Cortex of kidney (tissue), 1 donor: ENCODE measurements at places on chromosomes 6 and 20.

DNA sequence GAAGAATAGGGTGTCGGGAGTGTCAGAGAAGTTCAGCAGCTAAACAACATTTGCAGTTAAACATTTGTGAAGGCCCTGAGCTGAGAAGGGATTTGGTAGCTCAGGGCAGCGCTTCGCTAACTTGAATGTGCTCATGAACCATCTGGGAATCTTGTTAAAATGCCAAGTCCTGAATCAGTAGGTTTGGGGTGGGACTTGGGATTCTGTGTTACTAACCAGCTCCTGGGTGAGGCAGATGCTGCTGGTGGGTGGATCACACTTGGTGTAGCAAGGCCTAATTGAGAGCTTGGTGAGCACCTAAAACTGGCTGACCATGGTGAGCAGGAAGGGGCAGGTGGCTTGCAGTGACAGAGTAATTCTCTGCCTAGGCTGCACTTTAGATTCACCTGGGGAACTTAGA lies 5.9 kb downstream of the PTPRA start:
- no peak for DNase-seq

GRCh38 chr20:47125758-47126591 lies 230.5 kb downstream of the ZMYND8 start:
- DNase-seq = no peak

- no peak for DNase-seq
Observed at GRCh38 chr20:36202891-36203338, 33.4 kb upstream of the AAR2 start.

DNA sequence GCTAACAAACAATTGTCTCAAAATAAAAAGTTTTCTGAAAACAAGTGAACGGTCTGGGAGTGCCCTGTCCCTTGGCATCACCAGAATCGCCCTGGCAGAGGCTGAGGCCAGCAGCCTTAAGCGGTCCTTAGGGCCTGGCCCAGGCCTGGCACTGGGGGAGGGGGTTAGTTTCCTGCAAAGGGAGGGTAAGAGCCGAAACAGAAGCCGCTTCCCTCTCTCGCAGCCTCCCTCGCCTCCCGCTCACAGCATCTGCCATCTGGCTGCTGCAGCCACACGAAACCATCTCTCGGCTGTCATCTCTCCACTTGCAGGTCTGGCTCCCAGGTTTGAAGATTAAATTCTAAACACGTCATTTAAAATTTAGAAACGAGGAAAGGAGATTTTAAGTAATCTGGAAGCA lies 31.5 kb downstream of the PMEPA1 start:
- no peak for DNase-seq

- no peak for DNase-seq
Observed at GRCh38 chr6:63349401-63349800, 29.6 kb upstream of the LGSN start.

DNA sequence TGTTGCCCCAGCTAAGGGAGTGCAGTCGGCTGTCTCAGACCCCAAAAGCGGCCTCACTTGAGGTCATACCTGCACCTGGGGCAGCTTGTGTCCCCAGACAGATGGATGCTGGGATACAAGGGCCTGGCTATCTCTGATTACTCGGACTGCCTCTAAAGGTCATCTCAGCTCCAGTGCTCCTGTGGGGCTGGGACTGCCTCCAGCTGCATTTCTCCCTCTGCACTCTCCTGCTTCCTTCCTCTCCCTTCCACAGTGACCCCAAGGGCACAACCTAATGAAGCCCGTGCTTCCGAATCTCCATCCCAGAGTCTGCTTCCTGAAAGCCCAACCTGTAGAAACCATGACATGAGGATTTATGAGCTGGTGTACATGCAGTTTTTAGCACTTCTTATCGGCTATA lies 22.8 kb upstream of the OCSTAMP start:
- no peak for DNase-seq

DNA sequence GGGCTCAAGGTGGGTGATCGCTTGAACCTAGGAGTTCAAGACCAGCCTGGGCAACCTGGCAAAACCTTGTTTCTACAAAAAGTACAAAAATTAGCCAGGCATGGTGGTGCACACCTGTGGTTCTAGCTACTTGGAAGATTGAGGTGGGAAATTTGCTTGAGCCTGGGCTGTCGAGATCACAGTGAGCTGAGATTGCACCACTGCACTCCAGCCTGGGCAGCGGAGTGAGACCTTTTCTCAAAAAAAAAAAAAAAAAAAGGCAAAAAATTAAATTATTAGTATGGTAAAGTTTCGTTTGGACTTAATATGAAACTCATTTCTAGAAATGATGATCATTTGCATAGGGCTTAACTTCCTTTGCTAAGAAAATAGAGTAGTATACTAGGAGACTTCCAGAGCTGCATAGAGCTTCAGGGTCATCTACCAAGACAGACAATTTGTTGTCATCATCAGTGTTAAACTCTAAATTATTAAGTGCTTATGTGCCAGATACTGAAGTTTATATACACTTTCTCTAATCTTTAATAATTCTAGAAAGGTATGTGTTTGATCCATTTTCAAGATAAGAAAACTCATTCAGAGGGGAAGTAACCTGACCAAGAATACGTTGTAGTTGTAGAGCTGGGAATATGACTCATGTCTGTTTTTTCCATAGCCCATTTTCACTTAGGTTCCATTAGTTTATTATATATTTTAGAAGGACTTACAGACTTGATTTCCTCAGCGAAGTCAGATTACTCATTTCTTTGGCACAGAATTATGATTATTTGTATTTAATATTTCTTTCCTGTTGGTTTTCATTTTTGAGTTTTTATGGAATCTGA lies 84.5 kb downstream of the SLC16A10 start:
- DNase-seq = no peak

DNA sequence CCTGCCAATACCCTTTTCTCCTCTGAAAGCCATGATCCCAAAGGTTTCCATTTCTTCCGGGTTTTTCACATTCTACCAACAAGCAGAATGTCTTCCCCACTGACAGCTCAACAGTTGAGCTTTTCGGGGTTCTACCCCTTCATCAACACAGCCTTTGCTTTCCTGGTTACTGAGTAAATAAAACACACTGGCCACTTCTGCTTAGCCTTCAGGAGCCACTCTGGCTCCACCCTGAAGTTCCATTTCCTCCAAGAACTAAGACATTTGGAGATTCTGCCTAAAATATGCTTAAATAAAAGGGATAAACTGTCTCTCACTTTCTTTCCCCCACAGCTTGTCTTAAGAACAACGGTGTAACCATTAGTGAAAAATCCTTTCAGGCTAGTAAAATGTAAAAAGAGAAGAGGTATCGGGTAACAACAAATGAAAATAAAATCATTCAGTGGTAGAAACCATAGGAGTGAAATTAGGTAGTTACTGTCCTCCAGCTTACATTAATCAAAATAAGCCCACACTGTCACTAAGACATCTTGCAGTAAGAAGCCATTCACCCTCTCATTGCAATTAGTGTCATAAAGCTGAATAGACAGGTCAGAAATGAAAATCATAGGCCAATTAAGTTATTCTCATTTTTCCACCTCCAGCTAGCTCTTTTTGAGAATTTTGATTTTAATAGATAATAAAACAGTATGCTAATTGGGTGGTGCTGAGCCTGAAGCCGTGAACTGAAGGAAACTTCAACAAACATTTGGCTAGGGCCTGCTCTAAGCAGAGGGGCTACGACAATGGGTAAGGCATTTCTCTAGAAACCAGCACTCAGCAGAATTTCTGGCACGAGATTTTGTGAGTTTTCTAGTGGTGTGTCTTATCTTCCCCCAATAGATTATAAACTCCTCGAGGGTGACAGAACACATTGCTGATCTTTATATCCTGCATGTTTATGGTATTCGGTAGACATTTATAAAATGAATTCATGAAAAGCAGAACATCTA lies 194.2 kb downstream of the KHDC1L start:
- DNase-seq = no peak

- DNase-seq = no peak
Observed at GRCh38 chr6:142372348-142372747, 70.5 kb downstream of the ADGRG6 start.

DNA sequence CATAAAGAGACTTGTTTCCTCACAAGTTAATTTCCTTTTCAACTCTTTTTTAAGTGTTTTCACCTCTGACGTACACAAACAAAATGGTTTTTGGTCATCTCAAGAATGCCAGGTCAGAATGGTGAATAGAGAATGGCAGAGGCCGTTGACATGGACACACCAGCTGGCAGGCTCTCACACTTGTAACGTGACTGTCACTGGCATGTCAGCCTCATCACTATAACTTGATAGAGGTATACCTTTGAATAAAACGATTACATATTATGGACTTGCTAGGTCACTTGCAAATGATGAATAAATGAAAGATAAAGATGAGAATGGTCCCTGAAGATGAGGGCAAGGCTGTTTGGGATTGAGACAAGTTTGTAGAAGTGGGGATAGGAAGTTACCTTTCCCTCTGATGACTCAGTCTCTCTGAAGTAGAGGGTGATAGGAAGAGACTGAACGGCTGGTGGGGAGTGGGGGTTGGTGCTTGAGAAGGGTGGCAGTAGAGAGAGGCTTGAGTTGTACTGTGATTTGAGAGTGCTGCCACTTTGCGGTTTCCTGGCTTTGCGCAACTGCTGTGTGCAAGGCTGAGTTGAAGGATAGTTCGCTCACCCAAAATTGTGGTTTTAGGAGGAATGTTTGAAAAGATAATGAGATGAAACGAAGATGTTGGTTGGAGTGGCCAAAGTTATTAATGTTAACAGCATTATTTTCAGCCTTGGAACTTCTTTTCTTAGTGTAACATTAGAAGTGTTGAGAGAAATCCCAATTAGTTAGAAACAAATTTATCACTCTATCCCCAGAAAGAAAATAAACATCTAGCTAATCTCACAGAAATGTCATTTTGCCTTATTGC lies 30.3 kb downstream of the TBPL1 start:
- DNase-seq = no peak

GRCh38 chr6:127606131-127606562 lies 29.2 kb downstream of the C6orf58 start:
- DNase-seq = no peak

- DNase-seq = no peak
Observed at GRCh38 chr6:64034910-64035655, 399.5 kb downstream of the PHF3 start.

- no peak for DNase-seq
Observed at GRCh38 chr20:33724439-33725094, 4.5 kb upstream of the PXMP4 start.

DNA sequence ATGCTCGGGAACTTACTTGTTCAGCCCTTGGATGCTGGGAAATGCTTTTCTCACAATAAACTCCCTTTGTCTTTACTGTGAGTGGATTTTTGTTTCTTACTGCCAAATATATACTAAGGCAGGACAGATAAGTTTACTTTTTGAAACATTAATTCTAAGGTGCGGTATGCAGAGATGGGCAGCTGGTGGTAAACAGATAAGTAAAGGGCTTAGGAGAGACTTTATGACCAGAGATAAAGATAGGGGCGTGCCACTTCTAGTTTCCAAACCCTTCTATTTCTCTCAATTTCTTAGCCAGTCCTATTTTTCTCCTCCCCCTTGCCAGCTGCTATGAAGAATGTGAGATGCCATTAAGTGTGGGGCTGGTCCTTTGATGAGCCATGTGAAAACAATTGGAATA lies 16.3 kb downstream of the SAMD3 start:
- DNase-seq = no peak

DNA sequence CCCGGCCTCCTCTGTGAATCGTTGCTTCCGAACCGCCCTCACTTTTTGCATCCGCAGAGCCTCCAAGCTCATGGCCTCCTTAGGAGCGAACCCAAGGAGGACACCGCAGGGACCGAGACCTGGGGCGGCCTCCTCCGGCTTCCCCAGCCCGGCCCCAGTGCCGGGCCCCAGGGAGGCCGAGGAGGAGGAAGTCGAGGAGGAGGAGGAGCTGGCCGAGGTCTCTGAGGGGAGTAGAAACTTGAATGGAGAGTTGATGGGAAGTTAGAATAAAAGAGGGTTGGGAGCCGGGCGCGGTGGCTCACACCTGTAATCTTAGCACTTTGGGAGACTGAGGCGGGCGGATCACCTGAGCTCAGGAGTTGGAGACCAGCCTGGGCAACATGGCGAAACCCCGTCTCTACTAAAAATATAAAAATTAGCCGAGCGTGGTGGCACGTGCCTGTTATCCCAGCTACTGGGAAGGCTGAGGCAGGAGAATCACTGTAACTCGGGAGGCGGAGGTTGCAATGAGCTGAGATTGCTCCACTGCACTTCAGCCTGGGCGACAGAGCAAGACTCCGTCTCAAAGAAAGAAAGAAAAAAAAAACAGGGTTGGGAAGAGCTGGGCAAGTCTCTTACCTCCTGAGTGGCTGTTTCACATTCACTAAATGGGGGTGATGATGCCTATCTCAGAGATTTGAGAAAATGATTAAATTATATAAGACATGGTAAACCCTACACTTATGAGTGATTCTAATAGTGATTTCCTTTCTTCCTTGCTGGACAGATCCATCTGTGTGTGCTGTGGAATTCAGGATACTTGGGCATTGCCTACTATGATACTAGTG lies 805 bp downstream of the MSH5 start:
- no peak for DNase-seq

DNA sequence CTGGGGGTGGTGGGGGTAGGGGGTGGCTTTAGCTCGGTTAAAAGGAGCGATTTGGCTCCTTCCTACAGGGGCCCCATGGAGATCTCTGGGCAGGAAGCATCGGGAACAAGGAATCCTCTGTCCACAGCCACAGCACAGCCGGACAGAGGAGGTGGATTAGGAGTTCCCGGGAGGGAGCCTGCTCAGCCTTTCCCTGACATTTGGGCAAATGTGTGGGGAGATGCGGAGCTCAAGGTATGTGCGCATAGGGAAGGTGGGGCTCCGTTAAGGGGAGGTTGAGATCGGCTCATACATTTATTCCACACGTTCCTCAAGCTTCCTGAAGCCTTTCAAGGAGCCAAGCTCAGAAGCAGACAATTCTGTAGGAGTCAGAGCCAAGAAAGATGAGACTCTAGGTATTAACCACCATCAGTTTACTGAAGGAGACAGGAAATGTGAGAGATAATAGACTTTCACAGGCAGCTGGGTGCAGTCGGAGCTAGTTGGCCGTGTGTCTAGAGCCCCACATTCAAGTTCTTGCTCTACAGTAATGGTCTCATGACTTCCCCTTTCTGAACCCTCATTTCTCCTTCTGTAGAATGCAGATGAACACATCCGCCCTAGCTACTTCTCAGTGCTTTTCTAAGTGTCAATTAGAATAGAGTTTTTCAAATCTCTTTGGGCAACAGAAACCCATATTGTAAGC lies 40.8 kb upstream of the EPB41L1 start:
- DNase-seq = no peak

- DNase-seq = no peak
Observed at GRCh38 chr6:85432554-85432953, 17.3 kb upstream of the NT5E start.

GRCh38 chr6:81748994-81749393 lies 3.5 kb downstream of the TENT5A start:
- DNase-seq = no peak

GRCh38 chr6:25301362-25301761 lies 22.2 kb downstream of the CARMIL1 start:
- no peak for DNase-seq

GRCh38 chr20:53599044-53599362 lies 5.4 kb upstream of the ZNF217 start:
- DNase-seq = no peak

GRCh38 chr6:128179876-128180438 lies 279.1 kb upstream of the THEMIS start:
- DNase-seq = no peak

DNA sequence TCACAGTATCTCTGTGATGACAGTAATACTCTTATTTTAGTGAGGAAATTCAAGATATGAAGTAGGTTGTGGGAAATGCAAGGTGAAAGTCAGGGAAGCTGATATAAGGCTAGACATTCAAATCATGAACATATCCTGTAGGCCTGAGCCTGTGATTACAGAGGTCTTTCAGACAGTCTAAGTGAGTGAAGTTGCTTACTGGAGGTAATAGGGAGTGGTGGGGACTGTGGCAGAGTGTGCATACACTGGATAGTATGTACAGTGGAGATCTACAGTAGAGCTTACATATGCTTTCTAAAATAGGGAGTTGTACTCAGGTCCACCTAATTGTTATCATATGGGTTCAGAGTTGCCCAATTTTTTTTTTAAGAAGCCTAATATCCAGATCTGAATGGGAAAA lies 3.1 kb downstream of the DHX35 start:
- DNase-seq = no peak
